Right renal pelvis (tissue), 4 donors: ENCODE measurements at places on chromosomes 5 and 9.

DNA sequence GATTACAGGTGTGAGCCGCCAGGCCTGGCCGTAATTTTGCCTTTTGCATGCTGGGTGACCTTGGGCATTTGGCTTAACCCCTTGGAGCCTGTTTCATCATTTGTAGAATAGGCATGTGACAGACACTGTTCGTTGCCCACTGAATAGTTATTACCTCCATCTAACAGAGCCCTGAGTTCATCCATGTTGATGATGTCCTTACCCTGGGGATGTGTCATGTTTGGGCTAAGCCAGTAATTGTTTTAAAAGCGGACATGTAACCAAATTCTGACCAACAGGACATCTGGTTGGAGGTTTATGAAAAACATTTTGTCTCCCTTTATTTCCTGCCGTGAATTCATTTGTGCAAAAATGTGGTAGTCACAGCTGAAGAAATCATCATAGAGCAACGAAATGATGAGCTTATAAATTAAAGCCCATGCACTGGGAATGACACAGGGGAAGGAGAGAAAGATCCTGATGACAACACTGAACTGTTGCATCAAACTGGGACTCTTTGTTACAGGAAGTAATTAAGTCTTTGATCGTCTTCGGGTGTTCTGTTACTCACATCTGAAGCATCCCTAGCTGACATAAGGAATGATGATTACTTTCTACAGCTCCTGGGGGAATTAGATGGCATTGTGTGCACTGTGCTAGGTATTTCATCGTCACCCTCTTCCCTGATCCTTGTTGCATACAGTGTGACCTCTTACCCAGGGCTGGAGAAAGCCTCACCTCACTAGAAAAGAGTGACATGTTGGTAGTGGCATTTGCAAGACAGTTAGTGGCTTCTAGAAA, 117.8 kb downstream of the FGF18 start:
- no peak for DNase-seq

- DNase-seq = no peak
Observed at GRCh38 chr9:134381671-134382516, 55.6 kb downstream of the RXRA start.

GRCh38 chr5:126961702-126962101, 68.7 kb downstream of the MARCHF3 start:
- DNase-seq = no peak

DNA sequence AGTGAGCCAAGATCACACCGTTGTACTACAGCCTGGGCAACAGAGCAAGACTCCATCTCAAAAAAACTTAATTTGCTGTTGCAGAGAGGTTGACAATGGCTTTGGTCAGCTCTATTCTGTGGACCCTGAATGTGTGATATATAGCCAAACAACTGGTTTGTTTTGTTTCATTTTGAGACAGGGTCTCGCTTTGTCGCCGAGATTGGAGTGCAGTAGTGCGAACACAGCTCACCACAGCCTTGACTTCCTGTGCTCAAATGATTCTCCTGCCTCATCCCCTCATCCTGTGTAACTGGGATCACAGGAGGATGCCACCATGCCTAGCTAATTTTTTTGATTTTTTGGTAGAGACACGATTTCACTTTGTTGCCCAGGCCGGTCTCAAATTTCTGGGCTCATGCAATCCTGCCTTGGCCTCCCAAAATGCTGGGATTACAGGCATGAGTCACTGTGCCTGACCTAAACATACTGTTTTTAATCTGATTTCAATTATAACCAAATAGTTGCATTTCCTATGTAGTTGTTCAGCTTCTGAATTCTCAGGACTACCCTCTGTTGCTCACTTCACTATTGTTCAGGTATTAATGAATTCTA, 9.8 kb downstream of the RNF183 start:
- DNase-seq = no peak

GRCh38 chr5:81854485-81854884, 103.6 kb upstream of the SSBP2 start:
- no peak for DNase-seq

- no peak for DNase-seq
Observed at GRCh38 chr9:91297306-91297705, 64.4 kb downstream of the AUH start.

DNA sequence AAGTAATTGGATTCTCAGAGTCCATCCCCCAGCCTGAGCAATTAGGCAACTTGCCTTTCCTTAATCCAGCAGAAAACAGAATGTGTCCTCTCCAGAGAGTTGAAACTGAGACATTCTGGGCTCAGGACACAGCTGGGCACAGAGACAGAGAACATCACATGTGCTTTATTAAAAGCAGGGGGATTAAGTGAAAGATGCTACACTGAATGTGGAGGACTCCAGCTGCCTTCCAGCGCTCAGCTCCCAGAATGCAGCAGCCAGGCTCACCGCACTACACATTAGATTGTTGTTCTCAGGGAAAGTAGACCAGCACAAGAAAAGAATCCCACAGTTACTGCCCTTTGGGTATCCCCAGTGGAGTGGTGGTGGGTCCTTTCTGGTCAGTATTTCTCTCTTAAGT, 141.6 kb upstream of the IL12B start:
- no peak for DNase-seq
